Karpas-422 (cell line): ENCODE measurements at places on chromosomes 3 and 15. TPM values are rescaled to one million over a fixed set of nuclear protein-coding genes. Genes with fewer than 3 reads are reported as not detected.

DNA sequence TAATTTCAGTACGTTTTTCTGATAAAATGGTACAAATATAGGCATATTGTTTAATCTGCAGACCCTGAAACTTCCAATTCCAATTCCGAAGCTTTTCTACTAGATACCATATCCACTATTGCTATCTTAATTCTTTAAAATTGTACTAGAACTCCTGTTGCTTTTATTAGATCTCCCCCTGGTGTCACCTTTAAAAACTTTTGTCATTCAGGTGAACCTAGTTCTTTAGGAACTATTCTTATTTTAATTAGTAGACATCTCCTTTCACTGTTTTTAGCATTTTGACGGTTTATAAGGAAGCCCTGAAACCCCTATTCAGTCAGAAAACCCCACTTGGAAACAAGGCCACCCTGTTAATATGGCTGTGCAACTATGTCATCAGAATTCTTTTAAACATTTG is 22.3 kb downstream of the C2CD4B start:
- no peak overlapping the region for H3K27ac ChIP-seq
- H3K27me3 ChIP-seq = no peaks in the 10 kb centered on the region
- DNase-seq = no peak
- H3K4me1 ChIP-seq = no peaks in the 10 kb centered on the region

DNA sequence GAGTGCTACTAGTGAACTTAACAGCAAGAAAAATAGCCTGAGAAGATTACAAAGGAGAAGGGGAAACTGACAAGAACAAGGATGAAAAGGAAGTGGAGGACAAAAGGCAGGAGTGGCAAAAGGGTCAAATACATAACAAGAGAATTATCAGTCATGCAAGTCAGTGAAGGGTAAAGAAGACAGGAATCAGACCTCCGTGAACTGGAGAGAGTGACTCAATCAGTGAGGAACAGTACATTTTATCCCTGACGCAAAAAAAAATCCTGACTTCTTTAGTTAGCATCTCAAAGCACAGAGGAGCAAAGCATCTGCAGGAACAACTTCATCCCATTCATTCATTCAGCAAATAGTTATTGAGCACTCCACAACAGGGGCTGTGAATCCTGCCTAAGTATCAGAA is 97.8 kb downstream of the SST start:
- no peak overlapping the region for H3K27ac ChIP-seq
- 0 out of 2 replicates have a peak, but pooled peaks cover 3% of the 10 kb centered on the region for H3K27me3 ChIP-seq
- H3K4me1 ChIP-seq = no peaks in the 10 kb centered on the region
- no peak overlapping the region for H3K4me3 ChIP-seq

The MAGEL2 gene
- not detected in 2 replicates for total RNA-seq

The GOLGA8F gene
- total RNA-seq = not detected in 2 replicates

GRCh38 chr15:39434751-39435238 is 146.1 kb upstream of the THBS1 start:
- DNase-seq = peak; percentile 5
- H3K4me3 ChIP-seq = no peak overlapping the region
- H3K27ac ChIP-seq = no peak overlapping the region

GRCh38 chr3:48952510-48953118 is 34.0 kb downstream of the ARIH2 start:
- no peak overlapping the region for H3K27ac ChIP-seq
- H3K27me3 ChIP-seq = no peaks in the 10 kb centered on the region
- DNase-seq = no peak
